ENCODE measurements at places on chromosomes 5 and 9.
A peak's percentile ranks its signal among the peaks of the same experiment; 100 is the strongest.

GRCh38 chr5:83891261-83891660, 170.6 kb upstream of the HAPLN1 start:
- no peak overlapping the region for H3K27ac ChIP-seq
- no peaks in the 10 kb centered on the region for H3K4me1 ChIP-seq
- no peaks in the 10 kb centered on the region for H3K36me3 ChIP-seq
- H3K27me3 ChIP-seq = no peaks in the 10 kb centered on the region

GRCh38 chr5:157370967-157371366, 89.0 kb upstream of the NIPAL4 start:
- no peak overlapping the region for H3K4me3 ChIP-seq
- H3K27ac ChIP-seq = peak overlapping the region; percentile 14
- H3K27me3 ChIP-seq = no peaks in the 10 kb centered on the region
- peaks cover 5% of the 10 kb centered on the region for H3K36me3 ChIP-seq
- no peak for DNase-seq

DNA sequence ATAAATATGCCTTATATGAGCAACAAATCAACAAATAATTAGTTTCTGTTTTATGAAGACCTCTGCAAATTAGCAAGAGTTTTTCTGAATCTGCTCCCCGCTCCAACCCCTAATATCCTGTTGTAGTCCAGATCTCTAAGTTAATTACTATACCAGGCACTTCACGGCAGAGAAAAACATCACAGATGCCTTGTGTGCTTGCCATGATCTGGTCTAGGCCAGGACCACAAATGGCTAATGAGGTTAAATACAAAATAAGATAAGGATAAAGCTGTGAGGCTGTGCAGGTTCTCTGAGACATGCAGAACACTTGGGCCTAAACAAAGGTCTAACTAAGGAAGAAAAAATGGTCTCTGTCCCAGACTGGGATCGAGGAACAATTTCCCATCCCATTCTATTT, 150.8 kb downstream of the SLIT3 start:
- H3K4me3 ChIP-seq = no peak overlapping the region
- H3K27ac ChIP-seq = no peak overlapping the region
- H3K27me3 ChIP-seq = no peaks in the 10 kb centered on the region
- no peaks in the 10 kb centered on the region for H3K36me3 ChIP-seq
- DNase-seq = no peak

- no peak overlapping the region for H3K4me3 ChIP-seq
- no peaks in the 10 kb centered on the region for H3K4me1 ChIP-seq
- no peak for DNase-seq
- H3K36me3 ChIP-seq = peaks cover 16% of the 10 kb centered on the region
- no peaks in the 10 kb centered on the region for H3K27me3 ChIP-seq
- H3K27ac ChIP-seq = no peak overlapping the region
Measured at GRCh38 chr5:126486332-126486731, 63.1 kb downstream of the GRAMD2B start.

DNA sequence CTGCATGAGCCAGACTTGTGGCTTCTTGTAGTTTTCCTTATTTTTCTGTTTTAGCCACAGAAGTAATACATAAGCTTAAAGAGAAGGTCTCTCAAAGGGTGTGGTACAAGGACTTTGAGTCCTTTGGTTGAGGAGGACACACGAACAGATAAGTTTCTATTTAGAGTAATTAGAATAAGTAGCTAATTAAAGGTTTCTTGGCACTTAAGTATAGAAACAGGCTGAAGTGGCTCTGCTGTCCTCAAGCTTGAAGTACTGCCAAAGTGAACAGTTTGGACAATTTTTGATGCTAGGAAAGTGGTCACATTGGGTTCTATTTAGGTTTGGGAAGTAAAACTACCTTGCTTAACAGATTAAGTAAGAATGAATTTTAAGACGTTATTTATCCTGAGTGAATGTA, 278.3 kb upstream of the MPDZ start:
- H3K4me3 ChIP-seq = no peak overlapping the region
- H3K4me1 ChIP-seq = no peaks in the 10 kb centered on the region
- H3K36me3 ChIP-seq = no peaks in the 10 kb centered on the region
- no peak overlapping the region for H3K27ac ChIP-seq
- DNase-seq = no peak
- no peaks in the 10 kb centered on the region for H3K27me3 ChIP-seq

DNA sequence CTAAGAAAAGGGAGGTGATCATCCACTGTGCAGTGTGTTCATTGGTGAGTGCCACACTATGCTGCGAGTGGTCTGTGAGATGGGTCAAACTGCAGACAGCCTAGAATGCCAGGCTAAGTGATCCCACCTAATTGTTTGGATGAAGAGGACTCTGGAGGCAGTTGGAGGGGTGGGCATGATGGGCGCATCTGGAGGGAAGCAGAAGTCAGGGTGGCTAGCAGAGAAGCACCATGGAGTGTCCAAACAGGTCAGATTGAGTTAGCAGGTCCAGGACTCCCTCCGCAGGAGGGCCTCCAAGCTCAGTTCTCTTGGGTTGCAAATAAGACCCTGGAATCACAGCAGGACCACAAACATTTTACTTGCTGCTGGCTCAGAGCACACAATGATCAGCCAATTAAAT, 19.9 kb upstream of the ANGPTL2 start:
- no peaks in the 10 kb centered on the region for H3K36me3 ChIP-seq
- H3K27me3 ChIP-seq = no peaks in the 10 kb centered on the region
- H3K27ac ChIP-seq = no peak overlapping the region
- no peak for DNase-seq
- H3K4me1 ChIP-seq = no peaks in the 10 kb centered on the region

GRCh38 chr9:129093602-129094386, 12.9 kb downstream of the DOLPP1 start:
- no peak overlapping the region for H3K27ac ChIP-seq
- DNase-seq = no peak
- H3K4me3 ChIP-seq = no peak overlapping the region

DNA sequence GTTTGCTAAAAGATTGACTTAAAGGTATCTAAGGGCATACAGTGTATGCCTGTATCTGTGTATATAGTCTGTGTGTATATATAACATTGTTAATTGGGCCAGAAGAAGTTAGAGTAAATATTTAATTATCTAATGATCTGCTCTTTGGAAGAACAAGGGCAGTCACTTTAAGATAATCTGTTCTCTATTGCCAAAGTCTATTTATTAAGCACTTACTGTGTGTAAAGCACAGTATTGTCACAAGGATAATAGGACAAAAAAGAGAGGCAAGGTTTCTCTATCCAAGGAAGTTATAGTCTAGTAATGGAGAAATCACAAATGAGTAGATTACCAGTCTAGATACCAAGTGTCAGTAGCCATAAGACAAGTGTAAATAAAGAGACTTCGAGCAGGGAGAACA, 51.5 kb downstream of the SV2C start:
- no peaks in the 10 kb centered on the region for H3K4me1 ChIP-seq
- no peak for DNase-seq
- no peak overlapping the region for H3K27ac ChIP-seq
- H3K27me3 ChIP-seq = peaks cover 9% of the 10 kb centered on the region
- no peaks in the 10 kb centered on the region for H3K36me3 ChIP-seq

GRCh38 chr5:133848341-133848811, 120.0 kb downstream of the C5orf15 start:
- H3K27ac ChIP-seq = no peak overlapping the region
- no peaks in the 10 kb centered on the region for H3K36me3 ChIP-seq
- no peaks in the 10 kb centered on the region for H3K4me1 ChIP-seq

- H3K4me3 ChIP-seq = no peak overlapping the region
- H3K4me1 ChIP-seq = no peaks in the 10 kb centered on the region
- H3K27ac ChIP-seq = no peak overlapping the region
Measured at GRCh38 chr5:137778772-137779564, 24.8 kb upstream of the HNRNPA0 start.

Data from small intestine (tissue), 16 donors.